GM06990 (cell line): ENCODE measurements at places on chromosomes 2 and 18.
A peak's percentile ranks its signal among the peaks of the same experiment; 100 is the strongest.

DNA sequence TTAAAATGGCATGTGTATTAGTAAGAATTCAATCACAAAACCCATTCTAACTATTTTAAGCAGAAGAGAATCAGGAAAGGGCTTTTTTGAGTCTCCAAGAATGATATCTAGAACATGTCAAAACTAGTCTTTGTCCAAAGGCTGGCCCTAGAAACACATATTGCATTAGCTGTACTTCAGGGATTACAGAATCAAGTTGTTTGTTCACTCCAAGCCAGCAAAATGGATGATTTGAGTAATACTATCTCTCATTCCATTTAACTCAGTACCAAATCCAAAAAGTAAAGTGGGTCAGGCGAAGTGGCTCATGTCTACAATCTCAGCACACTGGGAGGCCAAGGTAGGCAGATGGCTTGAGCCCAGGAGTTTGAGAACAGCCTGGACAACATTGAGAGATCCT, 41.3 kb downstream of the ATF2 start:
- DNase-seq, result no peak

GRCh38 chr2:235566415-235566814, 72.6 kb downstream of the AGAP1 start:
- no peak for DNase-seq

DNA sequence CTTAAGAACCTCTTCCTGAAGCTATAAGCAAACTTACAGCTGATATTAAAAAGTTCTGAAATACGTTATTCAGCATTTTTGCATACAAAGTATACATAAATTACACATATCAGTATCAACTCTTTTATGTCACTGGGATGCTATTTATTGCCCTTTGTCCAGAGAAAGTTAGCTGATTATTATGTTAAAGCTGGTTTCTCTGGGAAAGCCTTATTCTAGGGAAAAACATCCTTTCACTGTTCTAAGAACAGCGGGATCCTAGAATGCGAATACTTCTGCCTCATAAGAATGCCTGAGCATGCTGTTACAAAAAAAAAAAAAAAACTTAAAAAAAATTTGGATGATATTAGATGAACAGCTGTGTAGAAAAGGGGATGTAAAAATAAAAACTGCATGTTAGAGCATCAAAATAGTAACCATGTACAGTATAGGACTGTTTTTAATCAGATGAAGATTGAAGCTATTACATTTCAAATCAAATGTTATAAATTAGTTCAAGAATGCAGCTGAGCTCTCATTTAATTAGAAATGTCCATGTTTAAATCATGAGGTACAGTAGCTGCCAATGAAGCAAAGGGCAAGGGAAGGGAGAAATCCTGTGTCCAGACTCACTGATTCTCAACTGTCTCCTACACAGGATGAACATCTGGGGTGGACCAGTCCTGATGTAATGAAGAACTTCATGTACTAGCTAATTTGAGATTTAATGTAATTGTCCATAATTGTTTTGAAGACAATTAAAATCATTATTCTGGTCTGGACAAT, 8.2 kb downstream of the FTCDNL1 start:
- DNase-seq, result no peak

GRCh38 chr2:159156834-159157233, 129.7 kb downstream of the WDSUB1 start:
- DNase-seq, result no peak

DNA sequence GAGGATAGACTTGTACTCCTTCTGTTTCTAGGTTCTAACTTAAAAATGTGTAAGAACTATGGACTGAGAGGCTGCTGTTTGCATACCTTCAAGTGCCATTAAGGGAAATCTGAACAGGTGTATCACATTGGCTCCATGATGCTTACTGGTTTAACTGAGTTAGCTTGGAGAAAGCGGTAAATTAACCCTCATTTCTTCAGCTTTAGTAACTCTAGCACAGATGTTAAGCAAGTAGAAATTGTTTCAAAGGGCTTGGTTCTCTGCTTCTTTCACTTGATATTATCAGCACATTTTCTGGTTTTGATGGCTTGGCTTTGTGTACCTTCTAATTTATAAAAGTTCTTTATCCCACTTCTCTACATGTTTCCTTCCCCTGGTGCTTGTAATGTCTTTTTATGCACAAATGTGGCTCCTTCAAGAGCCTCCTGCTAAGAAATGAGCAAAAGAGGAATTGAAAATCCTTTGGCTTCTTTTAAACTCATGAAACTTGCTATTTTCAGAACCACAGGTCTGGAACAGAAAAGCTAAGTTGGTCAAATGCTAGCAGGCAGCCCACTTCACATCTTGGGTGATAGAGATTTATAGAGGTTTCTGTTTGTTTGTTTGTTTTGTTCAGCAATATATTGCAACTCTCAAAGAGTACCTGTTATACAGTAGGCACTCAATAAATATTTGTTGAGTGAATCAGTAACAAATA, 249.9 kb upstream of the THUMPD2 start:
- peak; percentile 15 for DNase-seq

DNA sequence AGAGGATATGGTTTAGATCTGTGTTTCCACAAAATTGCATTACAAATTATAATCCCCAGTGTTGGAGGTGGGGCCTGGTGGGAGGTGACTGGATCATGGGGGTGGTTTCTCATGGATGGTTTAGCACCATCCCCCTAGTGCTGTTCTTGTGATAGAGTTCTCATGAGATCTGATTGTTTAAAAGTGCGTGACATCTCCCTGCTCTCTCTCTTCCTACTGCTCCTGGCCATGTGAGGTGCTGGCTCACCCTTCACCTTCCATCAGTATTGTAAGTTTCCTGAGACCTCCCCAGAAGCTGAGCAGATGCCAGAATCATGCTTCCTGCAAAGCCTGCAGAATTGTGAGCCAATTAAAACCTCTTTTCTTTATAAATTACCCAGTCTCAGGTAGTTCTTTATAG, 33.1 kb downstream of the LHCGR start:
- no peak for DNase-seq

DNA sequence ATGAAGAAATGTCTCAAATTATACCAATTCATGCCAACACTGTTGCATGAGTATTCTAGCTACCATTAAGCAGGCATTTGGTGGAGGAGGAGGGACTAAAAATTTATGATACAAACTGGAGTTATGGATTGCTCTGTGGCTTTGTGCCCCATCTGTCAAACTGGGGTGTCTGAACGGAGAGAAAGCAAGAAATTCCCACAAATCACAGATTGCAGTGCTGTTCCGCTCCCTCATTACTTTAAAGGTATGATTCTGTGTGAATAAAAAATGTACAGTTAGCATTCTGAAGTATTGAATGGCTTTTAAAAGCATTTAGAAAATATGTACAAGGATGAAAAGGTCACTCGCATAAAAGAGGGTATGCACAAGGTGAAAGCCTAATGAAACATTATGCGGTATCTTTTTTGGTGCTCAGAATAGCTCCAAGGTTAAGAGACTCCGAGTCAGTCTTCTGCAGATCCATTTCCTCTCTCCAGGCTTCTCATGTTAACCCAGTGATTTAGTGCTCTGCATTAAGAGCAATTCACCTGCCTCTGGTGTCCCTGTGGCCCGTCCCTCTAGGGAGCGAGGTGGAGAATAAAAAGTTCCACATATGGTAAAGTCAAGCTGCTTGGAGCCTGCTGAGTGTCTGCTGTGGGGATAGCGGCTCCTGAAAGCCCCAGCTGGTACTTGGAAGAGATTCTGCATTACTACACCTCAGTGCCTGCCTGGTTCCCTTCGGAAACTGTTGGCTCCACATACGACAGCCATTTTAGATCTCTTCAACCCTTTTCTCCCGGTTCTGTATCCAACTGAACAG, 184.2 kb downstream of the ZNF521 start:
- DNase-seq, result no peak

GRCh38 chr2:164522561-164522981, 98.7 kb downstream of the GRB14 start:
- DNase-seq, result no peak

DNA sequence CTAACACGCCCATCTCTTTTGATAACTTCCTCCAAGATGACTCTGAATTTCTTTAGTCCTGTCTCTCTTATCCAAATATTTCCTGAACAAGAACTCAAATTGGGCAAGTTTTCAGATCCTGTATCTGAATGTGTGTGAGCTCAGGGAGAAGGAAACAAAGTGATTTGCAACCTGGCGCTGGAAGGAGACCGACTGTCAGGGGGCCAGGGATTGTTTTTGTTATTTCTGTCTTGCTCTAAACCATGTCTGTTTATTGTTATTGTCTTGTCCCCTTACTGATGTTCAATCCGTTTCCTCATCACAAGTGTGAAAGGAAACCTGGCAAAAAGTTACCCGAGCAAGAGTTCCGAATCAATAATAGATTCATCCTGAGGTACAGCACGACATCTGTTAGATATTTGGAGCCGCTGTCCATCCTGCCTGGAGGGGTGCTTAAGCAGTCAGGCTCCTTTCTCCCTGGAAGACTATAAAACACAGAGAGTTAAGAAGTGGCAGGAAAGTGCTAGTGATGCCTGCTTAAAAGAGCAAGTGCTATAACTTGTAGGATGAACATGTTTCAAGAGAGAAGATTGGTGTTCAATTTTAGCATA, 132.5 kb upstream of the OSR1 start:
- no peak for DNase-seq

DNA sequence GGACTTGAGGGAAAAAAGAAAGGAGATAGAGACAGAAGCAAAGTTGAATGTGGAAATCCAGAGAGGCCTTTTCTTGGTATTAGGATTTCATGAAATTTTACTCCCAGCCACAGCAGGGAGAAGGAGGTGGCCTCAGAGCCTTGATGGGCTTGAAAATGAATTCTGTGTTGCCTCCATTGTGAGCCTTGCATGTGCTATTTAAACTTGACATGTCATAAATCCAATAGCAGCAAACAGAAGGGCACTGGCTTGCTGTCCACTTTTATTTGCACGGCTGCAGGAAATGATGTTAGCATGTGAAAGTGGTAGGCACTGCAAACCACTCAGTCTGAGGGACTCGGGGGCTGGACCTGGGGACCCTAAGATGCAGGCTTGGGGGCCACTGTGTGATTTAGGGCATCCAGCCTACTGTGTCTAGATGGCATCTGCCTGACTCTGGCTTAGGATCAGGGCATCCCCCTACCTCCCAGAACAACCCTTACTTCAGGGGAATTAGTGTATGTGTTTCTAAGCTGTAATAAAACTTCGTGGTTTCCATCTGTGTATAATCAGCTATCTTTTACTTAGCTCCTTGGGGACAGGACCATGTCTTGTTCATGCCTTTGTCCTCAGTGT, 139.1 kb upstream of the SKOR2 start:
- no peak for DNase-seq

- peak; percentile 73 for DNase-seq
These were observed 45.5 kb upstream of the CAB39 start for GRCh38 chr2:230666885-230667712.

- DNase-seq, result no peak
These were observed 230.4 kb upstream of the COPS8 start for GRCh38 chr2:236855176-236855865.

- no peak for DNase-seq
These were observed 343.5 kb downstream of the RIT2 start for GRCh38 chr18:42771936-42772335.

DNA sequence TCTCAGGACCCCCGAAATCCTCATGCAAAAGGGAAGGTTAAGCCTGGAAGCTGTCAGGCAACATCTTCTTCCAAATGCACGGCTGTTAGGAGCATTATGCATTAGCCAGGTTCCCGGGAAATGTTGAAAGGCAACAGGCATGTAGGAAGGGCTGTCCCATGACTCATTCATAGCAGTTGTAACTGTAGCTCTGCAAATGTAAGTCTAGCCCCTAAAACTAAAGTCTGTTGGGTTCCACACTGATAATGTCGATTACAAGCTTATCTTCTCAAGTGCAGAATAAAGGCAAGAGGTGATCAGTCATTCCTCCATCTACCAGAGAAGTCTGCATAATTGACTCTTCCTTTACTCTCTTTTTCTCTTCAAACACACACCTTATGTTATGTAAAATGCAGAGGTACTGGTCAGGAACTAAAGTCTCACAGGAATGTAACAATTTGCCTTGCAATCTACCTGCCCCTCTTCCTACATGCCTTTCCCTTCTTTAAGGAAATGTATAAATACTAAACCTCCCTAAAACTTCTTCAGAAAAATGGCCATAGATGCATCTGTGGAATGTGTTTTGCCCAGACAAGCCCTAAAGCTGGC, 99.8 kb downstream of the AKAIN1 start:
- DNase-seq, result no peak

GRCh38 chr2:68742626-68743415, 8.2 kb downstream of the ARHGAP25 start:
- DNase-seq, result no peak

DNA sequence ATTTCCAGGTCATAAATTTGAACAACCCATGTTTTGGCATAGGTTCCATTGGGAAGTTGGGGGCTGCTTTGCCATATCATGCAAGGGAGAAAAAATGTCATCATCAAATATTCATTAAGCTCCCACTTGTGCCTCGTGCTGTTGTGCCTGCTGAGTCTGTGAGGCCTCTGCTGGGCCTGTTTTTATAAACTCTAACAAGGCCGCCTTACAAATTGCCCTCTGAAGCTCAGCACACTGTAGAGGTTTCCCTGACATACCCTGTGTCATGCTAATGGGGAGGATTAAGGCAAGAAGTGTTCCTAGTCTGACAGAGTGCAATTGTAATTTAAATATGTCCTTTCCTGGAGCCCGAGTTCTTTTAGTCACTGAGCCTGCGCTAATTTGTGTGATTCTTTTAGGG, 17.6 kb downstream of the OSBPL6 start:
- DNase-seq, result no peak

DNA sequence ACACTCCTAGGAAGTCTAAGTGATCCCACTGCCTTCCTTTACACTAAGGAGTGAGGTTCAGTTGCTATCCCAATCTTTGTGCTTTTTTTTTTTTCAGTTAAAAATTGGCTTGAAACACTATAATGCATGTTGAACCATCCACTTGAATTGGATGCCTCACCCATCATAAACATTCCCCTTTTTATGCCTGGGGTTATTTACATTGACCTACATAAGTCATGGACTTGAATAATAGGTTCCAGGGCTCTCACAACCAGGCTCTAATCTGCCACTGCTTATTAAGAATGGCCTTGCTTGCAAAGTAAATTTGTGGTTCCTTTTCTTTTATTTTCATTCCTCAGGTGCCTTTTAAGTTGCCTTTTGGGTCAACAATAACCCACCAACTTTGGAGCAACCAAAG, 236.1 kb upstream of the MEIS1 start:
- DNase-seq, result no peak

DNA sequence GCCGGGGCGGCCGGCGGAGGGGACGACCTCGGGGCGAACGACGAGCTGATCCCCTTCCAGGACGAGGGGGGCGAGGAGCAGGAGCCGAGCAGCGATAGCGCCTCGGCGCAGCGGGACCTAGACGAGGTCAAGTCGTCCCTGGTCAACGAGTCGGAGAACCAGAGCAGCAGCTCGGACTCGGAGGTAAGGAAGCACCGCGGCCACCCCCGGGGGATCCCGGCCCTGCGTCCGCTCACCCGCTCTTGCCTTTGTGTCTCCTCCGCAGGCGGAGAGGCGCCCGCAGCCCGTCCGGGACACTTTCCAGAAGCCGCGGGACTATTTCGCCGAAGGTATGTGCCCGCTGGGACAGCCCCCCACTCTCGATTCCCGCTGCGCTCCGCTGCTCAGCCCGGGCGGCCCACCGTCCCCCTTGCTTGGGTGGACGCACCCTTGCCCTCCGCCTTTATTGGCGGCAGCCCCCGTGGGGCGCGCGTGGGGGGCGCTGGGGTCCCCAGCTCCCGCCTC, 611 bp downstream of the TCF7L1 start:
- DNase-seq, result peak; percentile 21

GRCh38 chr18:26702086-26702485, 153.7 kb upstream of the KCTD1 start:
- no peak for DNase-seq
